ENCODE measurements at places on chromosomes 2 and 18.

GRCh38 chr2:236531996-236532395 is 37.6 kb upstream of the ACKR3 start:
- no peak for DNase-seq

DNA sequence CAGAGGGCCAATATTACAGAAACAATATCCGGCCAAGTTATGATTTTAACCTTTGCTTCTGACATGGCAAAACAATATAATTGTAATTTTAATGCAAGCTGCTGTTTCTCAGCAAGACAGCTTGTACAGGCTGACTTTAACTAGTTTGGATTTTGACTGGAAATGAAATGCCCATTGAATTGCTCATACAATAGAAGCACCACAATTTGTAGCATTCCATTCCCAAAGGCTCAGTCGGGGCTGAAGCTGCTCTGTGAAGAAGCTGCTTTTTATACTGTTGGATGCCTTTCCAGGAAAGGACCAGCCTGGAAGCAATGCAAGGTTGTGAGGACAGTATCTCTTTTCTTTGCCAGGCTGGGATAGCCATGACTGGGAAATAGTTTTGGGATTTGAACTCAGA is 677.0 kb upstream of the FANCL start:
- no peak for DNase-seq

DNA sequence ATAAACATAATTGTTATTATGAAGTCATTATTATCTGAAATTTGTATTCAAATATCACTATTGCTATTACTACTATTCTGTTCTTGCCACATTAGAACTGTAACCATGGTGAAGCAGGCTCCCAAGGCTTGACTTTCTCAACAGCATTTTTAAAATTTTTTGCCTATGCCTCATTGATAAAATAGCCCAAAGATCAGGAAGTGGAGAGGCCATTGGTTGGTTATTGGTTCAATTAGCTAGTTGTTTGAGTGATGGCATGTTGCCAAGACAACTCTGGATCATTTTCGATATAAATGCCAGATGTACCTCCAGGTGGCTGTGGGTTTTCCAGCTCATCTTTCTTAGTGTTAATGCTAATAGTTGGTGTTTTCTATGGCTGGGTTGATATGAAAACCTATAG is 513.5 kb downstream of the TRIB2 start:
- DNase-seq = no peak

DNA sequence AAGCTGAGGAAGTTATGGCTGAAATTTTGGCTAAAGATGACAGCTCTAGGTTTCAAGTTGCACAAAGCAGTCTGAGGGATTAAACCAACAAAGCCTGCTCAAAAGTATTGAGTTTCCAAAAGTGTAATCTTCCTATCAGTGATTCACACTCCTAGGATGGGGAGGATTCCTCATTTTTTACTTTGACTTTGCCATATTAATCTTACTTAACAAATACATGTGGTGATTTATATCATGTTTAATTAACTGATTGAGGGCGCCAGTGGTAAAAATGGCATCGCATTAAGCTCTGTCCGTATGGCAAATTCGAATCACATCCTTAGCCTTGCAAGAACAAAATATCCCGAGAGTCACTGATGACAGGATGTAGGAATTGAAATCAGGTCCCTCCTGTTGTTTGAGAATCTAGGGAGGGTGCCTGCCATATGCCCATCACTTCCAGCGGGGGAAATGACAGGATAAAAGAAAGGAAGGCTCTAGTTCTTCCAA is 78.1 kb upstream of the ETAA1 start:
- no peak for DNase-seq

GRCh38 chr2:70777450-70777849 is 9.4 kb upstream of the ADD2 start:
- DNase-seq = no peak

GRCh38 chr2:88831792-88832248 is 140.3 kb downstream of the RPIA start:
- DNase-seq = no peak

GRCh38 chr18:50372743-50373142 is 2.1 kb upstream of the SKA1 start:
- DNase-seq = no peak

- no peak for DNase-seq
Observed at GRCh38 chr18:43800584-43800983, 523.3 kb upstream of the SYT4 start.

GRCh38 chr2:44118257-44118656 is 50.4 kb upstream of the PPM1B start:
- no peak for DNase-seq

DNA sequence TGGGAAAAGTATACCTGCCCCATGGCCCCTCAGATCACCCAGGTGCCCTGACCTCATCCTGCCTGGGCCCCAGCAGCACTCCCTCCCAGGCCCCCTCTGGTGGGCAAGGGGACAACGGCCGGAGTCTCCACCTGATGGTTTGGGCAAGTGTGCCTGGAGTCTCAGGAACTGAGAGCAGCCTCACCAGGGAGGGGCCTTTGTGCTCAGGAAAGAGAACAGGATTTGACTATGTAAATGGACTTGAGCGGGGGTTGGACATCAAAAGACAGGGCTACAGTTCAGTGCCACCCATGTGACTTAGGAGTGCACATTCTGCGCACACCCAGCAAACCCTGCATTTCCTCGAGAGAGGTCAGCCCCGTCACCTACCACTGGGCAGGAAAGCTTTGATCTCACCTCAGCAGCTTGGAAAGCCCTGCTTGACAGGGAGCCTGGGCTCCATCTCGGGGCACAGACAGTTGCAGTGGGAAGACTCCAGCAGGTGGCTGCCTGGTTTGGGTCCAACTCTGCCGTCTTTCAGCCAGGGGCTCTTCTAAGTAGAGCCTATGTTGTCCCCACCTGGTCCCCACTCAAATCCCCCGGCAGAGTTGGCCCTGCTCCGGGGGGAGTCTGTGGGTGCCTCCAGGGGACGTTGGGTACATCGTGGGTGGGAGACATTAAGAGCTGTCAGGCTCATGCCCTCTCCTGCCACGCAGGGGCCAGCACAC is 3.3 kb downstream of the INPP5D start:
- DNase-seq = no peak

GRCh38 chr2:235238537-235238936 is 255.3 kb upstream of the AGAP1 start:
- no peak for DNase-seq

GRCh38 chr2:18153741-18154140 is 275.3 kb downstream of the KCNS3 start:
- no peak for DNase-seq

- no peak for DNase-seq
Observed at GRCh38 chr2:59706729-59707128, 846.7 kb downstream of the BCL11A start.

DNA sequence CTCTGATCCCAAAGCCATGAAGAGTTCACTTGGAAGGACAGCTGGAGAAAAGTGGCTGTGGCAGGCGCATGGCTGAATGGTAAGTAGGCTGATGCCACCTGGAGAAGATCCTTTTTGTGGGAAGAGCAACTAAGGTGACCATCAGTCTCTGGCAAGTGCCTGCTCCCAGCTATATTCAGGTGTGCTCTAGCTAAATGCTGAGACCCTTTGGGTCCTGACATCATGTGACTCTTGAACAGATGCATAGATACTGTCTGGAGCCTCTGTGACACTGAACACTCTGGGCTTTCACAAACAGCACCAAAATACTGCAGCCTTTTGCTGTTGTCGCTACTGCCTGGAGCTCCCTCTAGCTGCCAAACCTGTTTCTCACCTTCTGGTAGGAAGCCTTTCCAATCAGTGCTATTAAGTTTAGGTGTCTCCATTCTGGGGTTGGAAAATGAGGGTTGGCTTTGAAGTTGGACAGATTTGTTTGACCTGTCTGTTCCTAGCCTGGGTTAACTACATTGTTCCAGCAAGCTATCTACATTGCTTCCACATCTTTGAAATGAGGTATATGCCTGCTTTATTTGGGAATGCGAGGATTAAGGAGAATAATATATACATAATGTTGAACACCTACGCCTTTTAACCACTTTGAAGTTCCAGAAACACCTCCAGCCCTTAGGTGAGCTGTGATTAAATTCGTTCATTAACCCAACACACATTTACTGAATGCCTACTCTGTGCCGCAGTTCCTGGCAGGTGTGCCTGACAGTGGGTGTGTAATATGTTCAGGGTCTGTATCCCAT is 3.1 kb downstream of the EGR4 start:
- no peak for DNase-seq

DNA sequence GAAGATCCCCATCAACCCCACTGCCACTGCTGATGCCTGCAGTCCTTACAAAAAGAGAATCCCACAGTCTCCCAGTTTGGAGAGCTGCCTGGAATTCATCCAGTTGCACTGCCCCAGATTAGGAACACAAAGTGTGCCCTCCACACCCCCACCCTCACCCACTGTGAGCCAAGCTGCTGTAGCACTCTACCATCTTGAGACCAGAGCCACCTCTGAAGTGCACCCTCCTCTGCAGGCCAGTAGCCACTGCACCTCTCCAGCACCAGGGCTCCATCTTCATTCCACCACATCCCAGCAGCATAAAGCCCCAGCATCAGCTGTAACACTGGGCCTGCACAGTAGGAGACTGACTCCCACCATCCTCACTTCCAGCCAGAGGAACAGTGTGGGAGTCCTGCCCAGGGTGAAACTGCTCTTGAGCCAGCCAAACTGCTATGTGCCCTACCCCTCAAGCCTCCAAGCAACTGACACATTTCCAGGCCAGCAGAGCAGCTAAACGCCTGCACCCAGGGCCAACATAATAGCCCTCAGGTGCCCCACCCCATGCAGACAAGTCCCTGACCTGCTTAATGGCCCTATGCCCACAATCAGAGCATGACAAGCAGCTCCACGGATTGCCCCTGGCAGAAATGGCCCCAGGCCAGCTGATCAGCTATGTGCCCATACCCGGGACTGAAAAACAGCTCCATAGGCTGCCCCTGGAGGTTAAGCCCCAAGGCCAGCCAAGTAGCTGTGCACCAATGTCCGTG is 206.0 kb downstream of the ATAD2B start:
- DNase-seq = no peak

DNA sequence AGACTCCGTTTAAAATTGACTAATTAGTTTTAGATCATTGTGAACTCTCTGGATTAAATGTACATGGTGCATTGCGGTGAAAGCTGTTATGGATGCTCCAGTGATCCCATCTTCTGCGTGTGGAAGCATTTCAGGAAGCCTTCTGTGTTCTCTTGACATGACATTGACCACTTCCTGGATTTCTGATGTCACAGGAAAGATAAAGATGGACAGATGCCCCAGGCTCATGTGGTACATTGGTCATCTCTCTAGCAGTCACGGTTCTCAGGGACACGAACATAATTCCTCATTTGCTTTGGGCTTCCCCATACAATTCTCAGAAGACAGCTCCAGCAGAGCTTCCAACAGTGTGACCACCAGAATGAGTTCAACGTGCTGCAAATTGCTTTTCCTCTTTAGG is 26.9 kb downstream of the AGAP1 start:
- DNase-seq = no peak

GRCh38 chr2:241373446-241373845 is 17.4 kb downstream of the FARP2 start:
- DNase-seq = no peak

GRCh38 chr2:43853141-43854081 is 14.6 kb downstream of the ABCG8 start:
- DNase-seq = no peak

DNA sequence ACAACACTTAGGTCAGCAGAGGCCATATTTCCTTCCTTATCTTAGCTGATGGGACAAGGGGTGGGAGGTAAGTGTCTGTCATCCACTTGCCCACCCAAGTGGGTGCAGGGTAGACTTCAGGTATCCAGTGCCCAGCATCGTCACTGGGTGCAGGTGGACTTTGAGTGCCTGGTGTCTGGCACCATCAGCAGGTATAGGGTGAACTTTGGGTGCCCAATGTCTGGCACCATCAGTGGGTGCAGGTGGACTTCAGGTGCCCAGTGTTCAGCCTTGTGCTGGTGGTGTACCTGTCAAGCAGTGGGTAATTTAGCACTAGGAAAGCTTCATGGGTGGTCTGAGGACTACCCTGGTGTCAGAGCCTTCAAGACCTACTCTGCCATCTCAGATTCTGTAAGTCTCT is 175.6 kb downstream of the SEPTIN10 start:
- no peak for DNase-seq

- DNase-seq = no peak
Observed at GRCh38 chr2:153432381-153432780, 46.2 kb downstream of the RPRM start.

- DNase-seq = no peak
Observed at GRCh38 chr2:168314236-168314635, 66.8 kb upstream of the STK39 start.

GRCh38 chr2:218478544-218478943 is 59.6 kb downstream of the VIL1 start:
- no peak for DNase-seq

GRCh38 chr2:100643467-100643866 is 80.7 kb downstream of the PDCL3 start:
- no peak for DNase-seq

All from activated T-helper 1 cell treated with anti-CD3 and anti-CD28 coated beads, Interleukin-2, amount 50 U/mL, for 16 hours (primary cell).